AG04449 (cell line): ENCODE measurements at places on chromosomes 12 and 14.
A peak's percentile ranks its signal among the peaks of the same experiment; 100 is the strongest.

GRCh38 chr12:10098791-10099190 lies at the start of gene CLEC1A:
Gene CLEC1A (minus strand): TSS chr12:10098985. CDS start chr12:10098922, 63 bp downstream.
- no peak for DNase-seq

DNA sequence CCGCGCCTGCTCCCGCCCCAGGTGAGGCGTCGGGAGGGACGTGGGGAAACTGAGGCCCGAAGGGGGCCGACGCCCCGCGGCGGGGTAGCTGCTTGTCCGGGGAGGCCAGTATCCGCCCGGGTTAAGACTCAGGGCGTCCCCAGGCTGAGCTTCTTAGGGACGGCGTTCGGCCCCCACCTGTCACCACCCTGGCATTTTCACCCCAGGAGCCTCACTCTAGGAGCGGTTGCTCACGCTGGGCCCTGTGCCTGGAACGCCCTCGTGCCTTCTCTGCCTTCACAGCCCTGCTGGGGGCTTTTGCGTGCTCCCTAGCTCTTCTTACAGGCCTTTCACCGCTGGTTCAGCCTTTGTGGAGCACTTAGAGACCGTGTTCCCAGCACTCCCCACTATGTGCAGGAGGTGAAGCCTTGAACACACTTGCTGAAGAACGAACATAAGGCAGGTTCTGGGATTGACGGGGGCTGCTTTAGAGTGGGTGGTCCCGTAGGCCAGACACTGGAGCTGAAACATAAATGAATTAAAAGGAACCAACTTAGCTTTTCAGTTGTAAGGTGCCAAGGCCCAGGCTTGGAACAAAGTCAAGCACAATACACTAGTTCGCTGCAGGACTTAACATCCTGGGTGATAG lies 601 bp downstream of the ZNF839 start:
- no peak for DNase-seq

DNA sequence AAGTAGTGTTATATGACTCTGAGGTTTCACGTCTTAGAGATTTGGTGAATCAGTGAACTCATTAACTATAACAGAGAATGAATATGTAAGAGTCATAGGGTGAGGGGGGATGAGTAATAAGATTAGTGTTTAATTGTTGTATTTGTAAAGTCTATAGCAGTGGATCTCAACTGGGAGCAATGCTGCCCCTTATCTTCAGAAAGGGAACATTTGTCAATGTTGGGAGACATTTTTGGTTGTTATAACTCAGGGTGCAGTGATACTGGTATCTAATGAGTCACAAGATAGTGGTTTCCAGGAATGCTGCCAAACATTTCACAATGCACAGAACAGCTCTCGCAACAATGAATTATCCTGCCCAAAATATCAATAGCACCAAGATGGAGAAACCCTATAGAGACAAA lies 1193.7 kb downstream of the GALC start:
- DNase-seq = peak; percentile 94

DNA sequence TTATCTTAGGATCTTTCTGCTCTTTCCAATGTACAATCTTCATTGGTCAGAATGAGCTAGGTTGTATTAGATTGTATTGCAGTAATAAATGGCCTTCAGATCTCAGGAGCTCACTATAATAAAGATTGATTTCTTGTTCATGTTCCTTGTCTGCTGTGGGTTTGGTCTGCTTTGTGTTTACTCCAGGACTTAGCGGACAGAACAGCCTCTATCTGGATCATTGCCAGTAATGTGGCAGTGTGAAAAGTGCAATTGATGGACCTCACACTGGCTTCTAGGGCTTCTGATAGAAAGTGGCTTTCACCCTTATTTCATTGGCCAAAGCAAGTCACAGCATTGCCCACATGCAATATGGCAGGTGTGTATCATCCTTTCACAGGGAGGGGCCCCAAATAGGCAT lies 81.2 kb downstream of the BTG1 start:
- no peak for DNase-seq

GRCh38 chr14:26526137-26526536 lies 71.7 kb downstream of the NOVA1 start:
- DNase-seq = no peak

- no peak for DNase-seq
Measured at GRCh38 chr12:102958073-102958829, 777 bp downstream of the ASCL1 start.

DNA sequence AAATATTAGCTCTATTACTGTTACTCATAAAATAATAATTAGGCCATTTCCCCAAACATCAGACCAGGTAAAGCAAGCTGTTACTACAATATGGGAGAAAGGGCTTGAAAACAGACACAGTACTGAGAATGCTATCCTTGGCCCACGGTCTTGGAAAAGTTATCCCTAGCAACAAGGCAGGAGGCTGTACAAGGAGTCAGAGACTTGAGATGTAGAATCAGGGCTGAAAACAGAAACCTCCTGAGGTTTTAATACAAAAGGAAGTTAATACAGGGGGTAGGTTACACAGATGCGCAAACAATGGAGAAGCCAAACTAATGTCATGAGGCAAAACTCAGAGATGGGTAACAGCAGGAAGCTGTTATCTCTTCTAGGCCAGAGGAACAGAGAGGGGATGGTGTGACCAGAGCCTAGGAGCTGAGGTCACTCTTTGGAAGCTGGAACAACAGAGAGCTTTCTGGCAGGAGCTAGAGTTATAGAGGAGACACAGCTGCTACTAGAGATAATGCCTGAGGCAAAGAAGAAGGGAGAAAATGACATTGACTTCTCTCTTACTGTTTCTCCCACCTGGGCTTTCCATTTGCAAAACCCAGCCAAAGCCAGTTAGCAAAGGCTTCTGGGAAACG lies 248.8 kb downstream of the SUDS3 start:
- DNase-seq = no peak

- no peak for DNase-seq
Measured at GRCh38 chr14:50892255-50892654, 20.4 kb downstream of the ABHD12B start.

- DNase-seq = no peak
Measured at GRCh38 chr12:99130808-99131553, 485.9 kb downstream of the APAF1 start.
